ENCODE measurements at places on chromosomes 5 and 9.
A peak's percentile ranks its signal among the peaks of the same experiment; 100 is the strongest.

DNA sequence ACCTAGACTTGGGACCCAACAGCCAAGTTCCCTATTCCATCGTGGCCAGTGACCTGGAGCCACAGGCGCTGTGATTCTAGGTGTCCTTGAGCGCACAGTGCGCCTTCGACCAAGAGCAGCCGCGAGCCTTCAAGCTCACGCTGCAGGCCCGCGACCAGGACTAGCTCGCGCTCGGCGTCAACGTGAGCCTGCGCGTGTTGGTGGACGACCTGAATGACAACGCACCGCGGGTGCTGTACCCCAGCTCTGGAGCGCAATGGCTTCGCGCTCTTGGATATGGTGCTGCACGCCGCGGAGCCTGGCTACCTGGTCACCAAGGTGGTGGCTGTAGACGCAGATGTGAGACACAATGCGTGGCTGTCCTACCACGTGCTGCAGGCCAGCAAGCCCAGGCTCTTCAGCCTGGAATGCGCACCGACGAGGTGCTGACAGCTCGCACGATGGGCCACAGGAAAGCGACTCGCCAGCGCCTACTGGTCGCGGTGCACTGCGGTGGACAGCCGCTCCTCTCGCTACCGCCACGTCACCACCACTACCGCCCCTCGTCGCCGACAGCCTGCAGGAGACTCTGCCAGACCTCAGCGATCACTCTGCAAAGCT, 11.4 kb downstream of the PCDHGA12 start:
- no peak for DNase-seq

GRCh38 chr5:123360910-123361309, 62.3 kb downstream of the CEP120 start:
- DNase-seq: no peak

DNA sequence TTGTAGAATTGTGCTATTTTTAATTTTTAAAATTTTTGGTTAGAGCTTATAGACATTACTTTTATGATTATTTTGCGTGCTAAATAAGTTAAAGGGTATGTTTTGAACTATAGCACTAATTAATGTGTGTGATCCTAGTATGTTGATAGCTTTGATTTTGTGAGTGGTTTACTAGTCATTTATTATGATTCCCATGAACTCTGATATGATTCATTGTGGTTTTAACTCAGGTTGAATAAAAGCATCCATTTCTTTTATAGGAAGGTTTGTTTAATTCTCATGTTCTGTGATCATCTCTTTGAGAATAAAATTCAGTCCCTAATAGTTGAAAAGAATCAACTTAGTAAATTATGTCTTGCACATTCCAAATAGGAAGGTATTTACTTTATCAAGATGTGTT, 22.5 kb downstream of the C5orf22 start:
- DNase-seq: no peak

DNA sequence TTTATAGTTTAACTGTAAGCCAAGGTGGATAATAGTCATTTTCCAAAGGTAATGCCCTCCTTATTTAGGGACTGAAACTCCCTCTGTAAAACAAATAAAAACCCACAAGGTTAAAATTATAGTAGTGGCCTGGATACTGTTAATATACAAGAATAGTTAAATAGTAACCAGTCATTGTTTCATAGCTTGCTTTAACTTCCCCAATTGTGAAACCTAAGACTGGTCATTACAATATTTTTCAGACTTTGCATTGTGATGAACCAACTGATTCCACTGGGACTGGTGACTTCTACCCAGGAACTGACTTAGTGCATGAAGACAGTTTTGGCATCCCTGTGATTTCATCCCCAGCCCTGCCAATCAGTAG, 162.6 kb downstream of the SMC2 start:
- DNase-seq: no peak

- no peak for DNase-seq
Observed at GRCh38 chr9:133701321-133701980, 36.7 kb downstream of the SARDH start.

DNA sequence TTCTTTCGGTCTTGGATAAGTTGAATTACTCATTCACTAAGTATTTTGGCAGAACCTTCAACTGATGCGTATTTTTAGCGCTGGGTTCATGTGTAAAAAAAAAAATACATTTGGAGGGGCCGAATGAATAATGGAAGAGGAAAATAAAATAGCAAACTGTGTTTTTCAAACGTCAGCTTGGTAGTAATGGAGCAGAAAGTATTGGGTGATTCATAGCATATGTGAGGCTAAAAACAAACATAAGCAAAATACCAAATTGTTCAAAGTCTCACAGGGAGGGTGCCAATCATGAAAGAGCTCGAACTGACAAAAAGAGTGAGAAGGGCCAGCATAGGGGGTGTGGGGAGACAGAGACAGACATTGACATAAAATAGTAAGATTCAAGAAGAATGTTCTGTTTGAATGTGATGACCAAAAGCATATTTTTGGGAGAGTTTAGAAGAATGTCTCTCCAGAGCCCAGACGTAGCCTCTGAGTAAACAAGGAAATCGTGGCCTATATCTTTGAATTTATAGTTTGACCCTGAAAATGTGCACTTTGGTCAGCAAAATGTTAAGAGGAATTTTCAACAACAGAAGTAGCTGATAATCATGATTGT, 174.9 kb upstream of the HMHB1 start:
- peak; percentile 12 for DNase-seq

DNA sequence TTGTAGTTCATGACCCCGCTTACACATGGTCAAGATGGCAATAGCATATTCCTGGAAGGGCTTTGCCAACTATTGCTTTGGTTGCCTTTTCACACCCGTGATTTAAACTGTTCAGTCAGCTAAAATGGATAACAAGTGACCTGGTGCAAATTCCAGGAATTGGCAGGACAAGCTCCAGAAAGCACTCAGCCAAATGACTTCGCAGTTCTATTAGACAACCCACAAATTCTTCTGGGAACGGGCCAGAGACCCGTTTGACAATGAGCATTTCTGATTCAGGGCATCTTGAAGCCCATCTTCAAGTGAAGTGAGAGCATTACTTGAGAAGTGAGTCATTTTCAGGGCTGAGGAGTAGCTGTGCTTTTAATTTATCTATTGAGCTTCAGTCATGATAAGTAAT, 165.0 kb downstream of the DROSHA start:
- DNase-seq: peak; percentile 74

DNA sequence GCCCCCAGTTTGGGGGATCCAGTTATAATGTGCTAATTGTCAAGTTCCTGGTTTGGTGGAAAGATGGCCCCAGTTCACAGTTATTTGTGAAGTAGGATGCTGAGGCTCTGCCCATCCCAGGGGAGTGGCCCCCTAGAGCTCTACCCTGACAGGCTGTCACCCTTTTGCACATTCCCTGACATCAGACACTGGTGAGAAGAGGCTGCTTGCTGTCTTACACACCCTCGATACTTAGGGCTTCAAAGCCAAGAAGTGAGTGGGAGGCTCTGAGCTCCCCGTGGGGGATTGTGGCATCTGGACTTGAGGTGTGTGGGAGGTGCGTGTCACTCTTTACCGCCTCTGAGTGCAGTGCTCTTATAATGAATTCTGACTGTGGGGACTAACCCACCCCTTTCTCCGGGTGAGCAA, 168.5 kb downstream of the DOCK2 start:
- peak; percentile 33 for DNase-seq

- no peak for DNase-seq
Observed at GRCh38 chr5:133494923-133495246, 117.5 kb downstream of the FSTL4 start.

DNA sequence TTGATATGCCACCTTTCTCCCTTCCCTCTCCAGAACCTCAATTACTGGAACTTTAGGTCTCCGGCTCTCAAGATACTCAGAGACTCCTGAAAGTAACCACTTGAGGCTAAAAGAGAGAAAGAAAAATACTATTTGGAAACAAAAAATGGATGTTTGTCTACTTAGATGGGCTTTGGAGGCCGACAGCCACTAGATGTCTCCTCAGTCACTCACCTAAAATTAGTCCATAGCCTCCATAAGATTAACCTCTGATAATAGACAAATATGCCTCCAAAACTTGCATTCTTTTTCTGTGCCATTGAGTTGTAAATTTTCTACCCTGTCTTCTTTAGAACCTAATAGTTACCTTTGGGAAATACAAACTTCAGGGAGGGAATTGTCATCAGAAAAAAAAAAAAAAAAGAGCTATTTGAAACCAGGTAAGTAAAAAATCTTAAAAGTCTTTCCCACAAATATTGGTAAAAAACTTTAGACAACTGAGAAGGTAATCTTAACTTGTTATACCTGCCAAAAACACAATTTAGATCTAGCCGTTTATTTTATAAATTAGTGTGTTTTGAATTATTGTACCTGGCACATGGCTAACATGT, 11.2 kb upstream of the PCDH1 start:
- no peak for DNase-seq

DNA sequence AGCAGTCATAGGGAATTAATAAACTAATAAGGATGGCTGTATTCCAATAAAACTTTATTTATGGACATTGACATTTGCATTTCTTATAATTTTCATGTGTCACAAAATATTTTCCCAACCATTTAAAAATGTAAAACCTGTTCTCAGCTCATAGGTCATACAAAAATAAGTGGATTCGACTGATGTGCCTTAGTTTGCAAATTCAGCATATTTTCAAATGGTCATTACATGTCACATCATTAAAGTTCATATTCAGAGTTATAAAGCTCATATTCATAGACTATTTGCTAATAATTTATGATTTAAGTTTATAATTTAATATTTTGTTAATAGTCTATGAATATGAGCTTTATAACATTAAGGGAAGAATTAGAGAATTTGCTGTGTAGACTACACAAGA, 166.5 kb downstream of the LPAR1 start:
- no peak for DNase-seq

GRCh38 chr5:181230551-181230950, 7.5 kb downstream of the TRIM41 start:
- no peak for DNase-seq

DNA sequence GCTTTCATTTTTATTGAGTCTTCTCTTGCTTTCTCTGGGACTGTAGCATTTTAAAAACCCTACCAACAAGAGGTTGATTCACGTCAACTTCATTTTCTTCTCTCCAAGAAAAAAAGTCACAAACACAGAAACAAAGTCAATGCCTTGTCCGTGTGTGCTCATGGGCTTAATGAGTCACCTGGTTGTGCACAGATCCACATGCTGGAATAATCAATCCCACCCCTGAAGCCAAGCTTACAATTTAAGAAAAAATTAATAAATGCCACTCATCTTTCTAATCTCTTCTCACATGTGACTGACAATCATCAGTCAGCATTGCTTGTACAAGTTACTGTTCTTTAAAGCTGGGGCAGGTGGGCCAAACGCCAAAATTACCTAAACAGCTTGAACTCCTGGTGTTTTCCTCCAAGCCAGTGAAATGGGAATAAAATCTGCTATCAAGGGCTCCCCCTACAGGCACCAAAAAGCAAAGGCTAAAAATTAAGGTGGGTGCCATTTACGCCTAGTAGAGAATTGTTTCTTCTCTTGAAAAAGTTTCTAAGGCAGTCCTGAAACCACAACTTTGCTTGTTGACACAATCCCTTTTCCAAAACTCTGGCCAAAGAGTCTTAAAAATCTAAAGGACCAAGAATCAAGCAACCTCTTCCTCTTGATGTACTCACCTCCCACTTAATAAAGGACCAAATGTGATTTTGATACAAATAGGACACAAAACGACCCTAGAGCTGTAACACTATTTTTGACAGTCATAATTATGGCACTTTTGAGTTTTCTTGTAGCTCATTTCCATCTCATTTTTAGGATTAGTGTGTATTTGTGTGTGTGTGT, 21.3 kb downstream of the TRMO start:
- peak; percentile 63 for DNase-seq

- no peak for DNase-seq
Observed at GRCh38 chr5:16528382-16529110, 62.9 kb upstream of the ZNF622 start.

- peak; percentile 88 for DNase-seq
Observed at GRCh38 chr5:143404416-143405062, 1.1 kb upstream of the NR3C1 start.

- DNase-seq: no peak
Observed at GRCh38 chr9:136613824-136614371, 48.8 kb upstream of the EGFL7 start.

GRCh38 chr9:3331801-3332200, 194.0 kb downstream of the RFX3 start:
- DNase-seq: no peak

DNA sequence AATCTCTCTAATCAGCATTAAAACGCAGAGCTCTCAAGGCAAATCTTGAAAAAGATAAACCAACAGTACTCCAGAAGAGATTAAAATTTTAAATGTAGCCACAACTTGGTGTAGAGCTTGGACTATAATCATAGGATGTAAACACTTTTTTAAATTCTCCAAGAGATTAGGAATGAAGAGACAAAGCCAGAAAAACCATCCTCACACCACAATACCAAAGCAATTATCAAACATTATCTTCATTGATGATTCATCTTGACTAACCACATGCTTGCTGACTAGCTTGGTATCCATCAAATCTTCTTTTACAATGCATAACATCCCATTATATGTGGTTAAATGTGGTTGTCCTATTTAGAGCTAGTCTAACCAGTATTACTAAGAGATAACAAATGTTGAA, 815.1 kb downstream of the TLE1 start:
- DNase-seq: peak; percentile 86

GRCh38 chr9:14279671-14280070, 34.3 kb downstream of the NFIB start:
- DNase-seq: peak; percentile 5

DNA sequence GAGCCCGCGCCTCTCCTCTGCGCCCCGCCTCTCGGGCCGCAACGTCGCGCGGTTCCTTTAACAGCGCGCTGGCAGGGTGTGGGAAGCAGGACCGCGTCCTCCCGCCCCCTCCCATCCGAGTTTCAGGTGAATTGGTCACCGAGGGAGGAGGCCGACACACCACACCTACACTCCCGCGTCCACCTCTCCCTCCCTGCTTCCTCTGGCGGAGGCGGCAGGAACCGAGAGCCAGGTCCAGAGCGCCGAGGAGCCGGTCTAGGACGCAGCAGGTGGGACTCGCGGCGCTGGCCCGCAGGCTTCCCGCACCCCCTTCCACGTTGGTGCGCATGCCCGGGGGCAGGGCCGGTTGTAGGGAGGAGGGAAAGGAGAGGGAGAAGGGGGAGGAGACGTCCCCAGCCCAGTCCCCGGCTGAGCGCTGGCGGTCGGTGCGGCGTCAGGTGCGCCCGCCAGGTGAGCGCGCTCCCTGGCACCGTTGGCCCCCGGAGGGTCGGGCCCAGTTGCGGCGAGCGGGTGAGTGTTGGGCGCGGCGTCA, at the start of gene OCLN:
Gene OCLN, plus strand, starts transcription at position 400 of the 532 bp plus-strand sequence. CDS start 11,455 bp downstream, outside the sequence.
- peak; percentile 57 for DNase-seq

DNA sequence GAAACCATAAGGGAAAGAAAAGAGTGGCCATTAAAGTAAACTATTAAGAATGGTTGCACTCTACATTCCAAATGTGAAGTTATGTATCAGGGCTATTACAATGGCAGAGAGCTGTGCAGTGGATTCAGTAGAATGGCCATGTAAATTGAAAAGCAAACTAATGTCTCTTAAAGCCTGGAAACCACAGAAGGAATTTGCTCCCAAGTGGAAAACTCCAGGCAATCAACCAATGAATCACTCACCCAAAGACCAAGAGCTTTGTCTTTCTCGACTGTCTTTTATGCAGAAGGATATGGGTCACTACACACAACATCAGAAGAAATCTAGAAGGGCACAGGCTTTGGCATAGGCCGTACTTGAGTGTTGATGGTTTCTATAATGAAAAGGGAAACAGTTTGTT, 114.9 kb downstream of the TLE1 start:
- peak; percentile 62 for DNase-seq

- DNase-seq: no peak
Observed at GRCh38 chr9:85263288-85263687, 478.5 kb downstream of the AGTPBP1 start.
